Stimulated activated naive B cell treated with anti-CD40 and anti-IgM and Interleukin-4, amounts not matched to agents 10 μg/mL and 1 μg/mL and 100 μg/mL, for 72 hours (primary cell): ENCODE measurements at places on chromosomes 1 and 21.

GRCh38 chr1:43302721-43303470 is 2.1 kb downstream of the TIE1 start:
- no peak for DNase-seq

DNA sequence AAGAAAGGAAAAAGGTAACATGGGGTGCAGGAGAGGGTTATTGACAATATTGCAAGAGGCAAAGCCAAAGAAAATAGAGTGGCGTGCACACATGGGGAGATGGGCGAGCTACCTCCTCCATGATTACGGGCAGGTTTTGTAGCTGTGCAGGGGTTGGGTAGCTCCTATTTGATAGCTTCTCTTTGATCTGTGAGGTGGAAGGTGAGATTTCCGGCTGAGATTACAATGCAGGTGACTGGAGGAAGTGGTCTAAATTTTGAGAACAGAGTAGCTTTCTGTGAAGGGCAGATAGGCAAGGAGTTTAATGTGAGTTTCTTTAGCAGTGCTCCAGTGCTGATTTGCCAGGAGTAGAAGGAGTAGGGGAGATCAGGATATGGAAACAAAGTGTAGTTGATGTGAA is 263.4 kb downstream of the PLA2G4A start:
- no peak for DNase-seq

DNA sequence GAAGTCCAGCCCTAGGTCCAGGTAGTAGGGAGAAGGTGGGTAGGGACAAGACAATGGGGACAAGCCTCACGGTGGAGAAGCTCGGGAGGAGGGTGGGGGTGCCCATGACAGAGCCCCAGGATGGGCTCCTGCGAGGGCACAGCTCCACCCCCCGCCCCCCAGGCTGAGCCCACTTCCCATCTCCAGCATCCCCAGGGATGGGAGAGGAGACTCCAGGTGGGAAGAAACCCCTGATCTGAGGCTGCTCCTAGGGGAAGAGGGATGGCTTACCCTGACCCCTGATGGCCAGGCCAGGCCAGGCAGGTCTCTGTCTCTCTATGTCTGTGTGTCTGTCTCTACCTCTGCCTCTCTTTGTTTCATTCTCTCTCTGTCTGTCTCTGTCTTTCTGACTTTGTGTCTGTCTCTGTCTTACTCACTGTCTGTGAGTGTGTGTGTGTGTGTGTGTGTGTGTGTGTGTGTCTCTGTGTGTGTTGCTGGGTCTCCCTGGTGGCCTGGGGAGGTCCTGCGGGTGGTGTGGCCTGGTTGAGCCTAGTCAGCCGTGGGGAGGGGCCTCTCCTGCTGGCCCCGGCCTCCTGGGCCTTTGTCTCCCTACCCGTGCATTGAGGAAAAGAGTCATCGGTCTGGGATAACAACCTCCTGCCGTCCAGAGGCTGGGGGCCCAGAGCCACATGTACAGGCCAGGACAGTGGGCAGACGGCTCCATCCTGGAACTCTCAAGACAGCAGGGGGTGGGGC is 45.7 kb downstream of the WNT9A start:
- no peak for DNase-seq

DNA sequence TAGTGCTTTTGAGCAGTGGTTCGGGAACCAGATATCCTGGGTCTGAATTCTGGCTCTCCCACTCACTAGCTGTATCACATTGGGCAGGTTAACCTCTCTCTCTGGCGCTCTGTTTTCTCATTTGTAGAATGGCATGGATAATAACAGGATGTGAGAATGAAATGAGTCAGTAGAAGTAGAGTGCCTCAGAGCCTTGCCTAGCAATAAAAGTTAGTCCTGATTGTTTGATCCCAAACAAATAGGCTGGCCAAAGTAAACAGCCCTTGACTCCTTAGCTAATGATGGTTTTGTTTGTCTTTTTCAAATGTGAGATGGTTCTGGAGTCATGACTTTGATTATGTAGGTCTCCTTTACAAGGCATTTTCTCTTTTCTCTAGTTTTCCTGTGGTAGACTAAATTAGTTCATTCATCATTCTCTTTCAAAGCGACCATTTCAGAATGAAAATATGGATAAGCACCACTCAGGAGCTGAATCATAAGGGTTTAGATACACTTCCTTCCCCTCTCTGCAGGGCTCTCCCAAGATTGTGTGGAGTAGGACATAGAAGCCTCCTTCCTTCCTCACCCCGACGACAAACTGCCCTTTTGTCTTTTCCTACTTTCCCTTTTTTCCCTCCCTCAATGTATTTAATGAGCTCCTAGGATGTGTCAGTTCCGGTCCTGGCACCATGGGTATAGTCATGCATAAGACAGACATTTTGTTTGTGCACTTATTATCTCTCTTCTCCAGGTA is 23.1 kb downstream of the KIAA0040 start:
- no peak for DNase-seq

DNA sequence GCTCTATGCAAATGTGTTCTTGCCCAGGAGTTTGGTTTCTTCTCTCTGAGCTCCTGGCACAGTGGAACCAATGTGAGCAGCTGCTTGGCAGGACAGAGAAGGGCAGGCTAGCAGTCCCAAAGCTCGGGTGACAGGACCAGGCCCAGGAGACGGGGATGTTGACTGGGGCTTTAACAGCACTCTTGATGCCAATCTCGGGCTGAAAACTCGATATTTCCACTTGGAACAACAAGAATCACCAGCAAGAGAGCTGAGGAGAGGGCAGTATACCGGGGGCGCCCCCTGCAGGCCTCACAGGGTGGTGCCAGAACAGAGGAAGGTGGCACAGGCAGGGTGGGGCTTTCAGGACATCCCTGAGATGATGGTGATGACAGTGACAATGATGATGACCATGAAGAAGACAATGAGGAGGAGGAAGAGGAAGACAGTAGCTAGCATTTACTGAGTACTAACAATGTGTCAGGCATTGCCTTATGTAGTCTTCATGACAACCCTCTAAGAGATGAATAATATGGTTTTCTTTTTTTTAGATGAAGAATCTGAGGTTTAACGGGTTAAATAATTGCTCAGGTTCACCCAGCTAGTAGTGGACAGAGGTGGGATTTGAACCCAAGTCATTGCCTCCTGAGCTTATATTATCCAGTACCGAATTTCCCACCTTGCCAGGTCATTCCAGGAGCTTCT is 2.7 kb upstream of the KCNJ9 start:
- peak; percentile 37 for DNase-seq

DNA sequence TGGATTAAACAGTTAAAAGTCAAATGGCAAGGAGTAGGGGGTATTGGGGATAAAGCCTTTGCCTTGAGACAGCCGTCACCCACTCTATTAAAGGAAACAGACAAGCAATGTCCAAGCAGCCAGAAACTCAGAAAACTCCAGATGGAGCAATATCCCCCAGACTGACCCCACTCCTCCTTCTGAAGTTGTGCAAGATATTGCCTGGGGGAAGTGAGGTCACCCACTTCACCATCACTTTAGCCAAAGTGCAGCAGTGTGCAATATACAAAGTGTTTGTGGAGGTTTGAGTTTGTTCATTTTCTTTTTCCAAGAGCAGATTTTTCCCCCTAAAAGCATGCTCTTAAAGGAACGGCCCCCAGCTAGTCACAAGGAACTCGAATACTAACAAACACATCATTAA is 125.1 kb downstream of the ETS2 start:
- DNase-seq = no peak

- DNase-seq = no peak
Measured at GRCh38 chr1:192826791-192827546, 18.1 kb downstream of the RGS2 start.

- no peak for DNase-seq
Measured at GRCh38 chr1:26791626-26792025, 3.9 kb downstream of the PIGV start.

GRCh38 chr1:81358151-81358550 is 442.6 kb upstream of the ADGRL2 start:
- no peak for DNase-seq
